Hippocampal formation (tissue), 2 donors: ENCODE measurements at places on chromosomes 1 and 21.

- no peak for DNase-seq
Measured at GRCh38 chr1:228889289-228889688, 154.0 kb downstream of the RHOU start.

DNA sequence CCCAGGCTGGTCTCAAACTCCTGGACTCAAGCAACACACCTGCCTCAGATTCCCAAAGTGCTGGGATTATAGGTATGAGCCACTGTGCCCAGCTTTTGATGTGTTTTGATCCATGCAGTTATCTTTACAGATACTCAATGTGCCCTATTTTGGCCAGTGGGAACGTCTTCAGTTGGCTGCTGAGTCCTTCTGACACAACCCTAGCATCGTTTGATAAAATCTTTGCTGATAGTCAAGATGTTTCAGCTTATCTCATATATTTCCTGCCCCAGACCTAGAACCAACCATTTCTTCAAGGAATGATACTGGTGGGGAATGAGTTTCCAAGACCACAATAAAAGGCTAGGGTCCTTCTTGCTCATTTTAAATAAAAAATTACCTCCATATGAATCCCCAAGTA, 11.6 kb downstream of the POGZ start:
- DNase-seq = no peak

DNA sequence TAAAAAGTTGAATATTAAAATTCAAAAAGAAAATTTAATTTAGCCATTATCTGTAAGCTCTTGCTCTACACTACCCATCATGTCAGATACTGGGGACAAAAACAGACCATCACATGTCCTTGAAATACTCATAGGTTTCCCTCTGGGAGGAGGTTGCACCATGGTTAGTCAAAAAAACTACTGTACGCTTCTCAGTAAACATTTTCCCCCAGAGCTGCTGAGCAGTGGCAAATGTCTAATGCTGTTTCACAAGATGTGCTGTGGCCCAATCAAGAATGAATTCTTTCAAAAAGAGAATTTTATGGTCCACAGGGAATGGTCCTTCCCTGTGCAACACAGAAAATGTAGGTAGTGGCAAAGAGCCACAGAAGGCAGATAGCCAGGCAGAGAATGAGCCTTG, 6.1 kb downstream of the SLC25A24 start:
- DNase-seq = no peak

- no peak for DNase-seq
Measured at GRCh38 chr1:223010582-223011504, 132.2 kb downstream of the TLR5 start.

GRCh38 chr1:36913484-36914060, 120.7 kb downstream of the GRIK3 start:
- DNase-seq = no peak

- no peak for DNase-seq
Measured at GRCh38 chr21:29080454-29080941, 7.0 kb upstream of the CCT8 start.

DNA sequence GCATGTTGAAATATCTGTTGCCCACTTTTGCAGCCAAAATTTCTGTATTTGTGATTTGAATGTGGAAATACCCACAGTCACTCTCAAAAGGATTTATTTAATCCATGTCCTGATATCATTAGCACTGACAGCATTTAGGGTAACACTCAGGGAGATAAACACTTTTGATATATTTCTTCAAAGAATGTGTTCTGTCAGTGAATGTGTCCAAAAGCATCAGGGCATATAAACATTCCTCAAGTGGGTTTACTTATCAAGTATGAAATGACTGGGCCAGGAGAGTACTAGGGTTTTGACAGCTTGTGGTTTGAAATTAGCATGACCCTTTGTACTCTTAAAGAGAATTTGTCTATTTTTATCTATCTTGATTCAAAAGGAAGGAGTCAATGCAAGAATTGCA, 1302.1 kb upstream of the ADGRL2 start:
- no peak for DNase-seq

DNA sequence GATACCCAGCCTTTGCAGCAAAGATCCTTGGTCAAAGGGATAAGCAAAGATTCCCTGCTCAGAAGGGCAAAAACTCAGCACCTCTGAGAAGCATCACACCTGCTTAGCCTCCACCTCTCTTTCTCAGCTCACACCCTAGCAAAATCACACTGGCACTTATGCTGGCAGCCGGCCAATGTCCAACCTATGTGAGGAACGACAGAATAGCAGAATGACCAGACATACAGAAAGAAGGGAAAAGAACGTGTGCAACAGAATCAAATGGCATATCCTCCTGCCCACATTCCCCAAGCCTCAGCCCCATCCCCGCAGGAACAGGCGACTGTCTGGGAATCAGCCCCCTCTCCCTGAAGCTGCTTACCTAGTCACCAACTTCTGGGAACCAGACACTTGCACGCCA, 664 bp upstream of the ADORA3 start:
- DNase-seq = no peak

GRCh38 chr1:29256394-29256793, 20.1 kb downstream of the PTPRU start:
- DNase-seq = no peak

DNA sequence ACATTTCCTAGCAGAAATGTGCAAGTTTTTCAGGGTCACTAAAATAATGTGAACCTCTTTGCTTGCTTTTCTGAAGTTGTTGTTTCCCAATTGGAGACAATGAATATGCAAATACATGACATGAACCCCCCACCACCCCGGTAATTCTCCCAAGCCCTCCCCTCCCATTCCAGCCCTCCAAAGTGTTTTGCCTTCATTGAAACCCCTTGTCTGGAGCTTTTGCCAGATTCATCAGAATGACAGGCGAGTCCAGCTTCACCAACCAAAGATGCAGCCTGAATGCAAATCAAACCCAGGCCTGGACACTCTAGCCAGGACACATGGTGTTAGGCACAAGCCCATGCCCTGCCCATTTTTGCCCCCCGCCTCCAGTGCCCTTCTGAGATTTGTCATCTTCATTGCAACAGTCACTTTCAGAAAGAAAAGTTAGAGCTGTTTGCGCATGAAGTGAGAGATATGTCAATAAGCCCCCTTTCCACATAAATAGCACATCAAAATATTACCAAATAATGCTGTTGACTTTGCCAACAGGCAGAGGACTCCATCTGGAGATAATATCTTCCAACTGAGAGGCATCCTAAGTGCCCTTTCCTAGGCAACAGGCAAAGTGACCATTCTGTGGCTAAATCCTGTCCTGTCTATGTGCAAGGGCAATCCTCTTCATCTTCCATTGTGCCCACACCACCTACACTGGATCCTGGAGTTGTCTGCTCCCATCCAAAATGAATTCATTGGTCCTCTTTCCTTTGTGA, 145.6 kb upstream of the NFIA start:
- no peak for DNase-seq

- no peak for DNase-seq
Measured at GRCh38 chr1:229782469-229782868, 156.4 kb downstream of the URB2 start.

DNA sequence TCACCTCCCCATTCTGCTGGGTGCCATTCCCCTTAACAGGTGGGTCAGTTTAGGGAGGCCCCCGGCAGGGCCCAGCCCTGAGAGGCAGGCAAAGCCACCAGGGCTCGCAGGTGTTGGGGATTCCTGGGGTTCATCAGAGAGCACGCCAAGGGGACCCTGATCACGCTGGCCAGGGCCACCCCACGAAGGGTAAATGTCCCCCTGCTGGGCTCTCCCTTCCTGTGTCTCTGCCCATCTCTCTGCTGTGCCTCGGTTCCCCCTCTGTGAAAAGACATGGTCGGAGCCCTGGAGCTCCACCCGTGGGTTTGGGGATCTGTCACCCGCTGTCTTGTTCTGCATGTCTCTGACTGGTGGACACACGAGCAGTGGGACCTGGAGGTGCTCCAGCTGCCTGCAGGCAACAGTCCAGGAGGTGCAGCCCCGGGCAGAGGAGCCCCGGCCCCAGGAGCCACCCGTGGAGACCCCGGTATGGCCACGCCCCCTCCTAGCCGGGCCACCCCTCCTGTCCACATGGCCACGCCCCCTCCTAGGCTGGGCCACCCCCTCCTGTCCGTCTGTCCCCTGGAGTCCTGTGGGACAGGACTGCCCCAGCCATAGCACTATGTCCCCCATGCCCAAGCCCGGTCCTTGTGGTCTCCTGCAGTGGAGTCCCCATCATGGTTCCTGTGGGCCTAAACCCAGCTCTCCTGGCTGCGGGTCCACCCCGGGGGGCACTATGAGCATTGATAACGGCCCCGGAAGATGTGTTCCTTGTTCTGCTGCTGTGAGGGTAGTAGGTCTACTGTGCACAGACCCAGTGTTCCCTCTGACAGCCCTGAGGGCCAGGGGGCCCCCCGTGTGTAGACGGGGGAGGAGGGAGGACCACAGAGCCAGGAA, 6.5 kb downstream of the AIRE start:
- DNase-seq = no peak

GRCh38 chr1:40664167-40664537, 1.3 kb downstream of the RIMS3 start:
- DNase-seq = no peak

DNA sequence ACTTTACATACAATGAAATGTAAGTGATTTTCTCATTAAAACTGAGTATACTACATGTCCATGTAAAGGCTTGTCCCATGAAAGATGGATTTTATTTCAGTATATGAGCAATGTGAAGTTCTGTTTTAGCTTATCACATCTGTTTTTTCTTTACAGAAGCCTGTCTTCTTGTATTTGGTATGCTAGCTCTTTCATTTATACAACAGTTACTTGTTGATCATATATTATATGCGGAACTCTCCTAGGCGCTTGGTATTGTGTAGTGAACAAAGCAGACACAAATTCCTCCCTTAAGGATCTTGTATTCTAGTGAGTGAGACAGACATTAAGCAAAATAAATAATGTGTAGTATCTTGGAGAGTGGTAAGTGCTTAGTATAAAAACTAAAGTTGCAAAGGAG, 10.6 kb downstream of the MAP3K21 start:
- no peak for DNase-seq

- no peak for DNase-seq
Measured at GRCh38 chr1:232667778-232668165, 37.8 kb upstream of the SIPA1L2 start.

GRCh38 chr1:43258370-43258769, 11.4 kb upstream of the TMEM125 start:
- DNase-seq = no peak

DNA sequence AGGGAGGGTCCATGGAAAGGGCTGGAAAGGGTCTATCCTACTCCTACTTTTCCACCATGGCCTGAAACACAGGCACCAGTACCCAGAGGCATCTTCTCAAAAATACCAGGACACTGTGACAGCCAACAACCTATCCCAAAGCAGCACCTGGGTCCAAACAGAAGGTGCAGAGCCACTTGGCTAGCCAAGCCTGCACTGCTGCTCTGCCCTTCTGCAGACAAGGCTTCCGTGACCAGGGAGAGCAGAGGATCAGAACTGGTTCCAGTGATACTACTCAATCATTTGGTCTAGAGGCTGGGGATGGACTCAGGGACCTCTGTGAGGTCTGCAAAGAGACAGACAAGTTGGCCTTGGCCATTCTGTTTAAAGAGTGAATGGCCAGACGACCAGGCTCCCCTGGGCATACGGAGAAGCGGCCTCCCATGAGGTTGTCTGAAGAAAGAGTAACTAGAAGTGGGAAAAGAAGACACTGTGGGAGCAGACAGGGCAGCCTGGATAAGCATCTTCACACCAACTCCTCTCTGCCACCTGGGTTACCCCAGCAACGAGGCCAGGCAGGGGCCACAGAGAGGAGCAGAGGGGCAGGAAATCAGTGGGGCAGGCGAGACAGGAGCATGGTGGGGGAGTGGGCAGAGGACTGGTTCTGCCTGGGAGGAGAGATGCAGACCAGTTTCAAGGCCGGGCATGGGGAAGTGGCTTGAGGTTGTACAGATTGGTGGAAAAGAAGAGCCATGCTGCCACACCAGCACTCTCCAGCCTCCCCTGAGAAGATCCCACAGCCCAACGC, 5.7 kb downstream of the KCNN3 start:
- no peak for DNase-seq

DNA sequence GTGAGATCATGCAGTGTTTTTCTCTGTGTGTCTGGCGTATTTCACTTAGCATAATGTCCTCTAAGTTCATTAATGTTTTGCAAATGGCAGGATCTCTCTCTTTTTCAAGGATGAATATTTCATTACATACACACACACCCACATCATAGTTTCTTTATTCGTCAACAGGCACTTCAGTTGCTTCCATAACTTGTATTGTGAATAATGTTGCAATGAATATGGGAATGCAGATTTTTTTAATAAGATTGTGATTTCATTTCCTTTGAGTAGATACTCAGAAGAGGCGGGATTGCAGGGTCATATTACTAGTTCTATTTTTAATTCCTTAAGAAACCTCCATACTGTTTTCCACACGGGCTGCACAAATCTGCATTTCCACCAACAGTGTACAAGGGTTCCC, 134.0 kb downstream of the CLEC20A start:
- no peak for DNase-seq

DNA sequence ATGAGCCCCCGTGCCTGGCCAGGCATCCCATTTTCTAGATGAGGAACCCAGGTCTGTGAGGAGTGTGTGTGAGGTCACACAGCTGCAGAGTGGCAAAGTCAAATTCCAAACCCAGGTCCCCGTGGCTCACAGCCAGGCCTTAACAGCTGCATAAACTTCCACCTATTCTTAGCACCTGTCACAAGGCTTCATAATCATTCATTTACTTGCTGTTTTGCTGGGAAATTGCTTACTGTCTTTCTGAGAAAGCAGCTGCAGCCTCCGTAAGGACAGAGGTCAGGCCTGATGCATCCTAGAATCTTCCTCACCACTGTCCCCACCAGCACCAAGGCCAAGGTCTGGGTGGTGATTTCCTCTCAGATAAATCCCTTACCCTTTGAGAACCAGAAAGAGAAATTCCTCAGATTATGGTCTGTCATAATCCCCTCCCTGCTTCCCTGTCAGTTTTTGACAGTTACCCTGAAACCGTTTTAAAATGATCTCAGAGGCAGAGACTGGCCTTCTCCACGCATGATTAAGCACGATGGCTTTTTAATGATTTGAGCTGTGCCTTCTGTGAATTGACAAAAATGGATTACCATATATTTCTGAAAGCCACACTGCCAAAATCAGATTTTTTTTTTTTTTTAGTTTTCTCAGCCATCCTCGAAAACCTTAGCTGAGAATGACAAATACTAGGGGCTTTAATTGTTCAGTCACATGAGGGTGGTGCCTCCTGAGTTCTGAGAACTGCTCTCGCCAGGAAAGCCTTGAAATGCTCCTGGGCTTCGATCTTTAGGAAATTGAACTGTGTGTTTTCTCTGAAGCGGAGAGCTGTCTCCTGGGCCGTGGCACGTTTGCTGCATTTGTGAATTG, 70.0 kb upstream of the SELENON start:
- no peak for DNase-seq
